ENCODE measurements at places on chromosomes 7 and 10.

DNA sequence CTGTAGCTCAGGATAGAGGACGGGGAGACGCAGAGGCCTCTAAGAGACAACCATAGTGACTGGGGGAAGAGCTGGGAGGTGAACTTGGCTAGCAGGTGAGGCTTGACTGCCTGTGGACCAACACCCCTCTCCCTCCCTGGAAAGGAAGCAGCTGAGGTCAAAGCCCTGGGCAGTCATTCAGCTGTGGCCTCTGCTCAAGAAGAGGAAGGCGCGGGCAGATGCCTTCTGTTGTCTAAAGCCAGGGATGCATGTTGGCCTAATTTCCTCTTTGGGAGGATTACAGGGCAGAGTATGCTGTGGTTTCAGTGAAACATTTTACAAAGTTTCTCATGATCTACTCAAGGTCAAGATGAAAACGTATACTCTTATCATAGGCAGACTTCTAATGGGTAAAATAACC, 327.1 kb downstream of the PRPF18 start:
- peak; percentile 22 for DNase-seq

GRCh38 chr7:144957998-144958397, 122.1 kb upstream of the TPK1 start:
- DNase-seq: no peak

- peak; percentile 31 for DNase-seq
Measured at GRCh38 chr10:6228010-6228511, 25.3 kb downstream of the PFKFB3 start.

DNA sequence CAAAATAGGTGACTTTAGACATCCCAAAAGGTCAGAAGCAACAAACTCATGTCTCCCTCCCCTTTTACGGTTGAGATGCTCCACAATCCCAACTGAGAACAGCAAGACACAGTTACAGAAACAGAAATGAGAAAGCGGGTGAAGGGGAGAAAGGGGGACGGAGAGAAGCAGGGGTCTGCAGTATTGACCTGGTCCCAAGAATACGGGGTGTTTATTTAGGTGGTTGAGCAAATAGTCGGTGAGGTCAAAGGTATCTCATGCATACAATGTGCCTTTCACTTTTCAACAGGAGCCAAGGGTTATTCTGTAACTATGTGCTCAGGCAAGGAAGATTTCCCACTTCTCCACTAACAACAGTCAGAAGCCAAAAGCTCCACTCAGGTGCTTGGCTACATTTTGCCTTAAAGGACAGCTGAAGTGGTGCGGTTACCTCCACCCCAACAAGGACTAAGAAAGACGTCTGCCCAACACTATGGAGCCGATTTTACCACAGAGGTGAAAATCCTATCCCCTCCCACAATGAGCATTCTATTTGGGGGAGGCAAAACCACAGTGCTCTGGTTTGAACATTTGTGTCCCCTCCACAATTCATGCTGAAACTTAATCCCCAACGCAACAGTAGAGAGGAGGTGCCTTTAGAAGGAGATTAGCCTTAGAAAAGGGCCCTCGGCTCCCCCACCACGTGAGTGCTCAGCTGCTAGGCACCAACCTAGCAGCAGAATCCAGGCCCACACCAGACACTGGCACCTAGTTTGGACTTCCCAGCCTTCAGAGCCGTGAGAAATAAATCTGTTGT, 77.9 kb downstream of the PARD3 start:
- no peak for DNase-seq

DNA sequence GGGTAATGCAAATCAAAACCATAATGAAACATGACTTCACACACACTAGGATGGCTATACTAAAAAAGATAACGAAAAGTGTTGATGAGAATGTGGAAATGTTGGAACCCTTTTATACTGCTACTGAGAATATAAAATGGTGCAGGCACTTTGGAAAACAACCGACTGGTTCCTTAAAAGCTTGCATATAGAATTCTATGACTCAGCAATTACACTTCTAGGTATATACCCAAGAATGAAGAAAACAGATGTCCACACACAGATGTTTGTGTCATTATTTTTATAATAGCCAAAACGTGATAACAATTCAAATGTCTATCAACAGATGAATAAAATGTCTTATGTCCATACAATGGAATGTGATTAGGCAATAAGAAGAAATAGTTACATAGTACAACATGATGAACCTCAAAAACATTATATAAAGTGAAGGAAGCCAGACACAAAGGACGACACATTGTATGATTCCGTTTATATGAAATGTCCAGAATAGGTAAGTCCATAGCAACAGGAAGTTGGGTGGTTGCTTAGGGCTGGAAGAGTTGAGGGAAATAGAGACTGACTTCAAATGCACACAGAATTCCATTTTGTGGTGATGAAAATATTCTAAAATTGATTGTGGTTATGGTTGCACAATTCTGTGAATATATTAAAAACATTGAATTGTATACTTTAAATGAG, 148.3 kb upstream of the PHYHIPL start:
- DNase-seq: peak; percentile 13

GRCh38 chr7:147982307-147982706, 608.3 kb upstream of the C7orf33 start:
- DNase-seq: no peak

DNA sequence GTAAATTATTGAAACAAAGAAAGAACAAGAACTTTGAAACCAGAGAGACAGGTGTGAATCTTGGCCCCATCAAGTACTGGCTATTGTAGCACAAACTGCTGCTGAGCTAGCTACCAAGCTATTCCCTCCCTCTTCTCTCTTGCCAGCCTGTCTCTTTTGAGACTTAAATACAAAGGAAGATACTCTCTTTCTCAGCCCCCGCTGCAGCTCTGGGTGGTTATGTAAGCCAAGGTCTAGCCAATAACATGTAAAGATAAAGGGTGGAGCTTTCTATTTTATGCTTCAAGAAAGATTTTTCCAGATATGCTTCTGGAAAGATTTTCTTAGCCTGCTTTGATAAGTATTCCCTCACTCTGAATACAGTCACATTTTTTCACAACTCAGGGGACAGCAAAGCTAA, 17.2 kb downstream of the BAZ1B start:
- DNase-seq: no peak

- DNase-seq: no peak
Measured at GRCh38 chr7:120988591-120989256, at the start of gene CPED1. CPED1 (plus strand) TSS chr7:120988711; CDS start chr7:120989622, 911 bp downstream.

GRCh38 chr7:30989824-30990672, 26.3 kb downstream of the GHRHR start:
- no peak for DNase-seq

GRCh38 chr7:92306153-92306552, 60.4 kb downstream of the ANKIB1 start:
- no peak for DNase-seq

- DNase-seq: no peak
Measured at GRCh38 chr7:88760136-88760515, 626 bp downstream of the ZNF804B start.

GRCh38 chr7:32914184-32914583, 22.6 kb upstream of the KBTBD2 start:
- no peak for DNase-seq

DNA sequence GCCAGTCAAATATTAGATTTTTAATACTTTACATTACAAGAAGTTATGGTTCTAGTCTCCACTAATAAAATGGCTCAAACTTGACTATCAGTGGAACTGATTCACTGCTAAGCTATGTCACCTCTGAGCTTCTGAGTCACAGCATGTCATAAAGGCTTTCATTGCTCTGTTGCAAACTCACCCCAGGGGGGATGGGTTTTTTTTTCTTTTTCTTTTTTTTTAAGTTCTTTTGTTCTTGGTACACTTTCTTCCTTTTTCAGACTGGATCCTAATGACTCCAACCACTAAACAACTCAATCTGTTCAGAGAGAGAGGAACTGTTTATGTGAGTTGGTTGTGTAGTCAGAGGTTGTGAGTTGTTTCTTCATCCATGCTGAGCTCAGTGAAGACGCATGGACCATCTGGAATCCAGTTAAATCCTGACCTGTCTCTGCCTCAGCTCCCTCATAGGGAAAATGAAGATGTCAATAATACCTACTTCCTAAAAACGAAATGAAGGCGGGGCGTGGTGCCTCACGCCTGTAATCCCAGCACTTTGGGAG, 11.0 kb downstream of the MYOF start:
- DNase-seq: peak; percentile 95

- no peak for DNase-seq
Measured at GRCh38 chr7:35691366-35691765, 3.6 kb downstream of the HERPUD2 start.

- DNase-seq: no peak
Measured at GRCh38 chr7:79298145-79298760, 155.2 kb downstream of the MAGI2 start.

- no peak for DNase-seq
Measured at GRCh38 chr10:94992811-94993210, 54.4 kb downstream of the CYP2C9 start.

DNA sequence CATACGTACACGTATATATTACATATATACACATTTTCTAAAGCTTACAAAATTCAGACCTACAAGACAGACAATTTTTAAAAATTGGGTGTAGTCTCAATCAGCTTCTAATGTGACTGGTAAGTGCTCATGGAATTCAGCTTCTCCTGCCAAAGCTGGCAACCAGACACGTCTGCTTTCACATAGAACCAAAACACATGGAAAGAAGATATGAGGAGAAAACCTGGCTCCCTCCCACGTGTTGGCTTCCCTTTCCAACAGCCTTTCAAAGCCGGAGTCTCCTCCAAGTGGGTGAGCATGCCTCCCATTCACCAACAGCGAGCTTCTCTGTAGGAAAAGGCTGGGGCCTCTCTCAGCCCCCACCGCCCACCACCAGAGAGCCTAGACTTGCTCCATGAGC, 33.4 kb downstream of the CDCA7L start:
- peak; percentile 39 for DNase-seq

DNA sequence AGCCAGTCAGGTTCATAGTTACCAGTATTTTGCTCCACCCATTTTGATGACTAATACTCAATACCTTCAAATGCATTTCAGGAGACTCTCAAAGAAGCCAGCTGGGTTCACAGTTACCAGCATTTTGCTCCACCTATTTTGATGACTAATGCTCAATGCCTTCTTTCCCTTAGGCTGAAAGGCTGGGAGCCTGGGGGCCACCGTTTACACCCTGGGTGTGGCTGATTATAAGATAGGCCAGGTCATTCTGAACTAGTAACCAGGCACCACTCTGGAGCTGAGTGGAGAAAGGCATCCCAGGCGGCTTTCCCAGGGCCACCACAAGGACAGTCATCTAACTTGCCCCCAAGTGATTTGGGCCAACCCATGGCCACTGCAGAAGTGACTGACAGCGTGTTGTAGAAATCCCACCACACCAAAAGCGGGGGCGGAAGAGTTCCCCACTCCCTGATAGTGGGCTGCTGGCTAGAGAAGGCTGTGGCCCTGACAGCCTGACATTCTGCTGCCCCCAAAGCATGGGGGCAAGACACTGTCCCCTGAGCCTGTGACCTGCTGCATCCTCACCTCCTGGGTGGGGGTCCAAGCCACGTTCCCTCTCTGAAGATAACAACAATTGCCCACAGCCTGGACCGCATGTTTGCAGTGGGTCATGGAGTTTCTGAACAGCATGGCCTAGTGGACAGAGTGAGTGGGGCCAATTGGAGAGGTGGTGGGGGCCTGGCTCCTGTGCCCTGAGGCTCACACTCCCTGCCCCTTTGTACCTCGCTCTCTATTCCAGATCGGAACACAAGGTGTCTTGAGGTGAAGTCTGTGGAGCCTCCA, 23.0 kb upstream of the ZNF488 start:
- DNase-seq: no peak

- no peak for DNase-seq
Measured at GRCh38 chr7:121643320-121643719, 229.6 kb upstream of the PTPRZ1 start.

GRCh38 chr10:62057850-62058249, 156.4 kb downstream of the ARID5B start:
- DNase-seq: no peak

GRCh38 chr7:43363035-43363791, 219.7 kb upstream of the STK17A start:
- DNase-seq: peak; percentile 3

DNA sequence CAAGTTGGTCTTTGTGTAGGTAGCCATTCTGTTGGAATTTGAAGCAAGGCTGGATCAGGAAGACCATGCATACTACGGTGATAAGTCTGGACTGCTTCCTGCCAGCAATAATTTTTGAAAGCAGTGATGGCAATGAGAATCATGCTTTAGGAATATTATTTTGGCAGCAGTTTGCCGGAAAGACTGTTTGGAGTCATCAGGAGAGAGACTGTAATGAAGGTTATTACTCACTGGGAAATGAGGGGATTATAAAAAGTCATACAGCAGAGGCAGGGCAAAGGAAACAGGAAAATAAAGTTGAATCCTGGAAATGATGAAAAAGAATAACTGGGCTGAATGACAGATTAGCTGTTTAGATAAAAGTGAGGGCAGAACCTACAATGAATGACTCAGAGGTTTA, 1136.8 kb upstream of the AUTS2 start:
- no peak for DNase-seq

DNA sequence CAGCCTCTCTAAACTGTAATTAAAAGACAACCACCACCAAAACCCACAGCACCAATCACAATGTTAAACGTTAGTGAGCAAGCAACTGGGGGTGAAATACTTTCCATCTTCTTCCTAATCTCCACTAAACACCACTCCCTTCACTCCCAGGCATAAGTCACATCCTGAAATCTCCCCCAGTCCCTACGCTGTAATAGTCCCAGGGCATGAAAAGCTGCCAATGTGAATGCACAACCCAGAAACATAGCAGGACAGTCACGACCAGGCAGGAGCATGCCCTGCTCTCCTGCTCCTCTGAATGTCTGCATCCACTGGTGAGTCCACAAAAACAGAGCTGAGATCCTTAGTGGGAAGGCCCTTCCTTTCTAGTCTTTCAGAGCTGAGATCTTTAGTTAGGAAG, 288.9 kb downstream of the PARD3 start:
- DNase-seq: no peak

DNA sequence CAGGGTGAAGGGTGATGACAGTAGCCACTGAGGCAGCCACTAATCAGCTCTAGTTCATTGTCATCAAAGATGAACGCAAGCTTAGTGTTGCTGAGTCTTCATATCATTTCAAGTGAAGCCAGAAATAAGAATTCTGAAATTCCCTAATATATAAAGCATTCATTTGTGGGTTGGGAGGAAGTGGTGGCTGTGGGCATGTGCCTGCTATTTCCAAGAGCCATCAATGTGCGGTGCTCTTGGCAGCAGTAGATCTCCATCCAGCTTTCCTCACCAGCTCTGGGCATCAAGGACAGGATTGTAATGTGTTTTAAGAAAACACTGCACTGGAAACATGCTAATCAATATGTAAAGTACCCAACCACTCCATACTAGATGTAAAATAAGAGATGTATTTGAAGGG, 202.5 kb upstream of the AHR start:
- DNase-seq: no peak

DNA sequence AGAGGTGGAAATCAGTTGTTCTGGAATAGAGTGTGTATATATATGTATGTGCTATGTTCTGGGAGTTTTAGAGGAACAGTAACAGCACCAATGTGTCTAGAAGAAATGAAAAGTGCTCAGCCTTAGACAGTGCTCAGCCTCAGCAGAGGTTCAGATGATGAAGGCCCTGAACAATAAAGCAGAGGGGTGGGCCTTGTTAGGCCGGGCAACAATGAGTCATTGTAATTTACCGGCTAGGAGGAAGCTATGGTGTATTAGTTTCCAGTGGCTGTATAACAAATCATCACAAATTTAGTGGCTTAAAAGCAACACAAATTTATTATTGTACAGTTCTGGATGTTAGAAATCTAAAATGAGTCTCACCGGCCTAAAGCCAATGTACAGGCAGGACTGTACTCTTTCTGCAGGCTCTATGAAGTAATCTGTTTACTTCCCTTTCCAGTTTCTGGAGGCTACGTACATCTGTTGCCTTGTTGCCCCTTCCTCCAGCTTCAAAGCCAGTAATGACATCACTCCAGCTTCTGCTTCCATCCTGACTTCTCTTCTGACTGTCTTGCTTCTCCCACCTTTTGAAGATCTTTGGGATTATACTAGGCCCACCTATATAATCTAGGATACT, 84.6 kb downstream of the CH25H start:
- no peak for DNase-seq
